Umbilical cord (tissue), 2 donors: ENCODE measurements at places on chromosomes 1 and 21. TPM values are rescaled to one million over a fixed set of nuclear protein-coding genes. Genes with fewer than 3 reads are reported as not detected.

DNA sequence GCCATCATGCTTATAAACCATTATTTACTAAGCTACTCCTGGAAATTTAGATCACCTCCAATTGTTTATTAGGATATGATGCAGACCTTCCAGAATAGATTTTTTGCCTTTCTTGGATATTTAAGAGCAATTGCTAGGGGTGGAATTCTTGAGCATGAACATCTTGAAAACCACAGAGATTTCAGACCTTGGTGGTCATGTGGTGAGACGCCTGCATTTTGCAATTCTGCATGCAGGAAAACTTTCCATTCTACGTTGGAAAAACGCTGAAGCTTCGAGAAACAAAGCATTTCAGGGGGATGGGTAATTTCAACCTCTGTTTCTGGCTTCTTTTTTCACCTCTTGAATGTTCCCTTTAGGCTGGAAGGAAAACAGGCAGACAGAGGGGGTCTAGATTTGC, 596.3 kb downstream of the KIF26B start:
- peak; percentile 70 for DNase-seq

CYP4A11 gene
- total RNA-seq: 2.2 TPM

DNA sequence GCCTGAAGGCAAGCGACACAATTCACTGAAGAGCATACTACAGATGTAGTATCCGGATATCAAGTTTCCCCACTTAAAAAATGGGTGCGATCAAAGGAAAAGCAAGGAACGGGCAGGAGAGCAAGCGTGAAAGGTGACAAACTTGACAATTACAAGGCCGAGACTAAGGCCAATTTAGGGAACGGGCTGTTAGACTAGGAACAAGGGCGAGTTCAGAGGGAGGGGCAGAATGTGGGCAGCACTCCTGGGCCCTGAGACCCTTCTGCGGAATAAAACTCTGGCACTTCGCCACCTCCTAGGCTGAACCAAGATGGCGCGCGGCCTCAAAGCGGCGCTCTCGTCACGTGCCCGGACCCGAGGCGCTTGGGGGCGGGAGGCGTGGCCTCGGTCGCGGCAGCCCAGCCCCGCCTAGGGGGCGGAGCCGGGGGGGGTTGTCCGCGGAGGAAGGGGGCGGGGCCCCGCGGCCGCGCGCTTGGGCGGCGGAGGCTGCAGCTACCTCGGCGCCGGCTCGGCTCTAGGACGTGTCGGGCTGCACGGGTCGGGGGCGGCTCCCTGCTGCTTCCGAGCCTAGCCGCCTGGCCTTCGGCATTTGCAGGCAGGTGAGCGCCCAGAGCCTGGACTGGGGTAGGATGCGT, at the start of gene PPFIA4:
Gene PPFIA4, plus strand, starts transcription at position 461 of the 635 bp plus-strand sequence. CDS start 12,518 bp downstream, outside the sequence.
- DNase-seq: peak; percentile 88

DNA sequence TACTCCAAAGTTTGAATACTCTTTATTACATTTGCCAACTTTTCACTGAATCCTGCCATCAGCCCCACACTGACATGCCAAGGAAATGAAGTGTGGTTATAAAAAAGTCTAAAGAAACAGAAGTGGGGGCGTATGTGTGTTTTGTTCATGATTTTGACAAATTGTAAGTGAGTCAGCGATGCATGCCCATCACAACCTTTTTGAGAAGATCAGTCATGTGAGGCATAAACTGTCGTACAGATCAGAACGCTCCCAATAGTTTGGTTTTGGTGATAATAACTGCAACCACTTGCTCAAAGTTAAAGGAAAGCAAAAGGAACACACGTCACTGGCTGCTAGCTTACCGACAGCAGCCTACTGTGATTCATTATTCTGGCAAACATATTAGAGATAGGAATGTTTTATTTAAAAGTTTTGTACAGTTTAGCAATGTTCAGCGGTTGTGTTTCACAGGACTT, 95.6 kb downstream of the RGS2 start:
- peak; percentile 78 for DNase-seq

GRCh38 chr1:150567341-150567716, 12.1 kb downstream of the MCL1 start:
- DNase-seq: peak; percentile 60

GRCh38 chr1:220516722-220517042, 11.3 kb upstream of the MARK1 start:
- no peak for DNase-seq
